ENCODE measurements at places on chromosomes 11 and 22.

DNA sequence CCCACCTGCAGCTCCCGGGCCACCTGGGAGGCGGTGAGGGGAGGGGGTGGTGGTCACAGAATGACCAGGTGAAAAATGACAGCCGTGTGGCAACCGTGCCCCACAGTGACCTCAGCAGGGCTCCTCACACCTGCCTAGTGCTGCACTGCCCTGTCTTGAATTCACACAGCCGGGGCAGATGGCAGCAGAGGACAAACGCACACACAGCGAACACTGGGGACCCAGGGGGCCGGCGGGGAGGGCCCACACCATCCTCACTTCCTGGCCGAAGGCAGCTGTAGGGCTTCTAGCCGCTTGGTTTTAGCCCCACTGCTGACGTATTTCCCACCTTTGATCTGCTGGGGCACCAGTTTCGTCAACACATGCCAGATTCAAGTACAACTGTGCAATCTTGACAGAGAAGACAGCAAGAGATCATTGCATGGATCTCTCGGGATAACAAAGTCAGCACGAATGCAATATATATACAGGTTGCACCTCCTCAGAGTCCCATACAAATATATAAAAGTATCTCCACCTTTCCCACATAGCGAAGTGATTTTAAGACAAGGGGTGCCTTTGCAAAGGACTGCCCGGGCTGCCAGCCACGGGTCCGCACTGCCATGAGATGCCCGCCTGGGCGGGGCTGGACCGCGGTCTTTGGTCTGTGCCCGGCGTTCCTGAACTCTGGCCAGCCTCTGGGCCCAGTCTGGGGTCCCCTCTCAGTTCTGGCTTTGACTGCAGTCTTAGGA, 26.9 kb downstream of the TRMU start:
- DNase-seq: no peak

DNA sequence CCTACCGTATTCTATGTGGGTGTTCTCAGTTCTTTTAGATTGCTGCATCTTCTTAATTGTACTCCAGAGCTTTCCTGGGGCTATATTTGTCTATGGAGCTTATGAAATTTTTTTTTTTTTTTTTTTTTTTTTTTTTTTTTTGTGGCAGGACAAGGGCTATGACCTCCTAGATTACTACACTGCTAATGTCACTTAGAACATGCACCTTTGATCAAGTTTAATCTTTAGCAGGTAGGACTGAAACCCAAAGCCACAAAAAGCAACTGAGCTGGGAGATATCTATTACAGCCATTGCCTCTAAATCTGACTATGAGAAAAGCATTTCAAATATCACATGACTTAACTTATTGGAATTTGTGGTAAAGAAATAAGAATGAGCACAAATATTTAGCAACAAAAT, 21.7 kb upstream of the ABTB2 start:
- no peak for DNase-seq

- DNase-seq: peak; percentile 61
Measured at GRCh38 chr11:8225589-8226036, 38.1 kb downstream of the LMO1 start.

GRCh38 chr11:44377121-44377520, 67.2 kb upstream of the ALX4 start:
- no peak for DNase-seq

DNA sequence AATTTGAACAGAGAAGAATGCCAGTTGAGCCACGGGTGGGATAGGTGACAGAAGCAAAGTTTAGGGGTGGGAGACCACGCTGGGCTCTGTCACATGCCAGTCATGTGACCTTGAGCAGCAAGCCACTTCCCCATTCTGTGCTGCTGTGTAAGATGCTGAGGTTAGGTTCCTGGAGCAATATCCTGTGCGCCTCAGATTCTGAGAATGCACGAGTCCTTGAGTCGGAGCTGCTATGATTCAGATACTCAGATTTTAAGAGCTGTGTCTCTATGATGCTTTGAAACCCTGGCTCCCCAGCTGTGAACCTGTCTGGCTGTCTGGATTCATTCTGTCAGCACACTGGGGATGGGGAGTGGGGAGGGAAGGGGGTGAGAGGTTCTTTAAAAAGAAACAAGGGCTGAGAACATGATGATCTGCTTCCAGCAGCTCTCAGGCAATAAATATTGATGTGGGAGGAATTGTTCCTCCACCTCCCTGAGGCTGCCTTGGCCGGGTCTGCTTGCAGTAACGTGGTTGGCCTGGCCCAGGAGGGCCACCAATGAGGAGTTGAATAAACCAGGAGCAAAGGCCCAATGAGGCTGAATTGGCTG, 24.0 kb downstream of the SLCO2B1 start:
- no peak for DNase-seq

Measured in cardiac fibroblast (primary cell).